ENCODE measurements at places on chromosomes 2 and 18. TPM values are rescaled to one million over a fixed set of nuclear protein-coding genes. Genes with fewer than 3 reads are reported as not detected.

PRKAG3 gene
- 0.26 TPM for total RNA-seq

PPP1R7 gene
- 53.7 TPM for total RNA-seq

TMEM178A gene
- 0.26 TPM for total RNA-seq

ALPG gene
- total RNA-seq: not detected

ABCB11 gene
- total RNA-seq: not detected

EPB41L3 gene
- total RNA-seq: 37.0 TPM

C2orf78 gene
- not detected for total RNA-seq

ALPP gene
- not detected for total RNA-seq

TMEM200C gene
- 0.17 TPM for total RNA-seq
